ENCODE measurements at places on chromosomes 4 and X.

- no peak for DNase-seq
Observed at GRCh38 chr4:79603681-79604080, 195.7 kb upstream of the GK2 start.

GRCh38 chrX:132737743-132738142 is 220.7 kb downstream of the HS6ST2 start:
- DNase-seq, result no peak

- DNase-seq, result no peak
Observed at GRCh38 chr4:118345813-118346212, 7.0 kb downstream of the PRSS12 start.

DNA sequence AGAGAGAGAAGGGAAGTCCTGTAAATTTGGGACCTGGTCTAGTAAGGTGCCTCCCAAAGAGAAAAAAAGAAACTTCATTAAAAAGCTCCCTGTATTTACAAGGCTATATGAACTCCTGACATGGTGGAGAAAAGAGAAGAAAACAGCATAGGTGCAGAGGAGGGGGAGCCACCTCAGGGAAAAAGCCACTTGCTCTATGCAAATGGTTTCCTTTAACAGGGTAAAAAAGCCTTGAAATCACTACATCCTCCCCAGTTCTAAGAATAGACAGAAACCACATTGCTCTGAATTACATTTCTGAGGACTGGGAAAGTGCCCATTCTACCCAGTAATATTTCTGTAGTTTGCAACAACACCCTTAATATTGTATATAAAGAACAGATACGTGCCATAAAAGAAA is 165.5 kb downstream of the KLF8 start:
- DNase-seq, result no peak

- no peak for DNase-seq
Observed at GRCh38 chr4:75011131-75011795, 78.3 kb downstream of the PARM1 start.

DNA sequence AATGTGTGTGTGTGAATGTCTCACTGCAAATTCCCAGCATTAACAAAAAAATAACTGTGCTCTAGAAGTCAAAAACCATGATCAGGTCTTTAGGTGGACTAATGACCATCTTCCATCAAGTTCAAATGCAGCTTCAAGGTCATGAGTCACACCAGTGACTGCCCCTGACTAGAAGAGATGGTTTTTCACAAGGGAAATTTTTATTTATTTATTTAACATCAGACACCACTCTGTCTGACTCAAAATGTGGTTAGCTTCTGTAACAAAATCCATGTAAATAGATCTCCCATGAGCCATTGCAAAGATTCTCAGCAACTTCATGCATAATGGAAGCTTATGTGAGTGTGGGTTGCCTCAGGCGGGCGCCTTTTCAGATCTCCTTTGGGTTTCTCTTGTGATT is 219.2 kb downstream of the KIT start:
- DNase-seq, result no peak

GRCh38 chr4:173167758-173168395 is 734 bp upstream of the GALNT7 start:
- DNase-seq, result peak; percentile 60

- no peak for DNase-seq
Observed at GRCh38 chrX:68417651-68418050, 15.6 kb downstream of the OPHN1 start.

DNA sequence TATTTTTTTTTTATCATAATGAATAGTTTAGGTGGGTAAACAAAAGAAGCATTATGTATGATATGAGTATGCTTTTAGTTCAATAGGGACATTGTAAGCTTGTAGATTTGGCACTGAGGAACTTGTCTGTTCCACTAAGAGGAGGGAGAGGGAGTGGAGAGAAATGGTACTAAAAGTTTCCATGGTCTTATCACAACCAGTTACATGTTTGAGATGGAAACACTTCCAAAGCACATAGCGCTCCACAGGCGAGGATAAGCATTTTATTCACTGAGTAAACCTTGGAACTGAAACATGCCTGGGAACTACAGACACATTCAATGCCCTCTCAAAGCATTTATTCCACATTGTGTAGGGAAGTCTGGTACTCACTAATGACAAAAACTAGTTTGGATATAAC is 15.5 kb downstream of the MYOZ2 start:
- DNase-seq, result no peak

DNA sequence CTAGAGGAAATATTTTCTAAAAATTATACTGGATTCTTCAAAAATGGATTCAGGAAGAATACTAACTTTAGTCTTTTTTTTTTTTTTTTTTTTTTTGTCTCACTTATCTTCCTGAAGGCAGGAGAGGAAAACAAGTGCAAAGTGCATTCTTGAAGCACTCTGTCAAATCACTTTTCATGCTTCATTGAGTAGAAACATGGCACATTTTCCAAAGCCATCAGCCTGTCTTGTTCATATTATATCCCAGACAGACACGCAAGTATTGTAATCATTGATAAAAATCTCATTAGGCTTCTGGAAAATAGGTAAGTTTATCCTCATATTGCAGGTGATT is 1.2 kb downstream of the BBS12 start:
- no peak for DNase-seq

- DNase-seq, result no peak
Observed at GRCh38 chr4:139085141-139085540, 69.6 kb downstream of the NOCT start.

DNA sequence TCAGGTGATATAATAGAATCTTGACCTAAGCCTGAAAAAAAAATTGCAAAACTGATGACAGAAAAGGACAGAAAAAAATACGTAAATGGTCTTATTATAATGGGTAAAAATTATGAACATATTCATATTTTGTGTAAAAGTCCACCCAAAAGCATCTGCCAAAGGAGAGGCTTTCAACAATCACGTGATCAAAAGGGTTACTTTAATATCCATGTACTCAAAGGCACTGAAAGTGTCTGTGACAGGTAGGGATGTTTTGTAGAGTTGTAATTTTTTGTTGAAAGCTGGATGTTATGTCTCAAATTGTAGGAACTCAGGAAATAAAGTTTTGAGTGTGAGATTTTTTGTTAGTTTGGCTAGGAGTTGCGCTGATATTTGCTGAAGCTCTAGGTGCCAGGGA is 144.8 kb upstream of the GALNTL6 start:
- no peak for DNase-seq

DNA sequence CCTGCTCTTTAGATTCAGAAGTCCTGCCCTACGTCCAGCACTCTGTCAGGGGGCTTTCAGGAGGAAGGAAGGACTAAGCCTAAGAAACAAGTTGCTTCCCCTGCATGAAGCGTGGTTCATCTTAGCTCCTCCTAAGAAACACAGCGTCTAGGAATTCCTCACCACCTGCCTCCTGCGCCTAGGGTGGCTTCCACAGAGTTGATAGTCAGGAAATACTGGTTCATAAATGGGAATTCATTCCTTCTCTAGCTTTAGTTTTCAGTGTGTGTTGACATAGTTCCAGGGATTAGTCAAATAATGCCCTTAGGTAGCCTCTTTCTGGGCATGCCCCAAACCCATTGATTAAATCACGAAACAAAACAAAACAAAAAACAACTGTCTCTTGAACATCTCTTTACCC is 1.7 kb upstream of the MXRA5 start:
- DNase-seq, result no peak

GRCh38 chrX:53317365-53318069 is 36.1 kb upstream of the IQSEC2 start:
- DNase-seq, result peak; percentile 76

- DNase-seq, result no peak
Observed at GRCh38 chrX:123267220-123267619, 83.1 kb downstream of the GRIA3 start.
